ENCODE measurements at places on chromosomes 6 and 20. TPM values are rescaled to one million over a fixed set of nuclear protein-coding genes. Genes with fewer than 3 reads are reported as not detected.

SPDEF gene
- not detected for polyA plus RNA-seq

LAMA2 gene
- polyA plus RNA-seq: 1.4 TPM

DNA sequence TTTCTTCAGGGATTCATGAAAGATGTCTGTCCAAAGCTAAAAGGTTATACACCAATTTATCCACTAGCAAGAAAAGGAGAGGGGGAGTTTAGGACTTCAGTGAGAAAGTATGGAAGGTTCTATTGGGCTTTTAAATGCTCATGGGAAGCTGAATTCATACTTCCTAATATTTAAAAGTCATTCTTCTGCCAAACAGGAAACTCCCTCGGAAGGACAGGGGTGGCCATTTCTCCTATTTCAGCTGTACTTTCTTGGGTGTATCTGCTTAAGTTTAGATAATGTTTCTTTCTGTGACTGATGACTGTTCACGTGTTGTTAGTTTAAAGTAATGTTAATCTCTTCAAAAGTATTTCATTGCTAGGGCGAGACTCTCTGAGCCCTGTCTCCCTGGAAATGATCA is 80.5 kb upstream of the IFNGR1 start:
- H3K36me3 ChIP-seq: no peaks in the 10 kb centered on the region
- no peaks in the 10 kb centered on the region for H3K27me3 ChIP-seq
- H3K4me3 ChIP-seq: no peak overlapping the region
- H3K4me1 ChIP-seq: peaks cover 11% of the 10 kb centered on the region
- DNase-seq: no peak
- no peak overlapping the region for H3K27ac ChIP-seq

DNA sequence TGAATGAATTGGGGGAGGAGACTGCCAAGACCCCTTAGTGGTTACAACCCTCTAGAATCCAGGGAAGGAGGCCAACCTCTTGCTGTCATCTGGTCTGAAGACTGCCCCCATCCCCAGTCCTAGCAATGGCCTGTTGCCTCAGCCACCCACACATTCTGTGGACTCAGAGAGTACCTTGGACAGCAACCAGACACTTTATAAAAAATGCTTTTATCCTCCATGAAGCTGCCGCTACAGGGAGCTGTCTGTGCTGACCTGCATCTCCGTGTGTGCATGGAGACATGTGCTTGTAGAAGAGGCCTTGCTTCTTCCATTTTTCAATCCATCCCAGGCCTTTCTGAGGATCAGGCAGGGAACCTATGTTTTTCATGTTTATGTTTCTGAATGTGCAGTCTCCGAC is 15.2 kb downstream of the CDH22 start:
- no peak for DNase-seq
- H3K27me3 ChIP-seq: peaks cover 21% of the 10 kb centered on the region
- no peak overlapping the region for H3K4me3 ChIP-seq
- no peaks in the 10 kb centered on the region for H3K4me1 ChIP-seq
